ENCODE measurements at places on chromosomes 4 and X.

GRCh38 chrX:56564921-56565840 is 1.8 kb downstream of the UBQLN2 start:
- peak overlapping the region; percentile 76 for H3K4me3 ChIP-seq
- no peaks in the 10 kb centered on the region for H3K27me3 ChIP-seq
- no peaks in the 10 kb centered on the region for H3K4me1 ChIP-seq
- no peaks in the 10 kb centered on the region for H3K36me3 ChIP-seq
- no peak for DNase-seq

- H3K27ac ChIP-seq, result no peak overlapping the region
- DNase-seq, result no peak
These were observed 22.5 kb downstream of the MMGT1 start for GRCh38 chrX:135951291-135951690.

DNA sequence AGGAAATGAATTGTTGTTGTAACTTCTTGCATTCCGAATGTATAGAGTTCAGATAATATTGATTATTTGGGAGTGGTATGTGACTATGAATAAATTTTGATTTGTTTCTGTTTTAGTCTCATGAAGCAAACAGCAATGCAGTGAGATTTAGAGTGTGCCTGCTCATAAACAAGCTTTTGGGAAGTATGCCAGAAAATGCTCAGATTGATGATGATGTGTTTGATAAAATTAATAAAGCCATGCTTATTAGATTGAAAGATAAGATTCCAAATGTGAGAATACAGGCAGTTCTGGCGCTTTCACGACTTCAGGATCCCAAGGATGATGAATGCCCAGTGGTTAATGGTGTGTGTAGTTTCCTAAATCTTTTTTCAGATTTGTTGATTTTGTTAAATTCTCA is 2.0 kb downstream of the NCAPG start:
- H3K36me3 ChIP-seq, result no peaks in the 10 kb centered on the region
- H3K27me3 ChIP-seq, result no peaks in the 10 kb centered on the region
- peaks cover 2% of the 10 kb centered on the region for H3K4me1 ChIP-seq
- peak overlapping the region; percentile 85 for H3K4me3 ChIP-seq
- DNase-seq, result no peak
- H3K27ac ChIP-seq, result no peak overlapping the region

GRCh38 chrX:139581068-139581467 is 50.5 kb downstream of the F9 start:
- H3K4me1 ChIP-seq, result no peaks in the 10 kb centered on the region
- no peaks in the 10 kb centered on the region for H3K36me3 ChIP-seq
- no peak overlapping the region for H3K4me3 ChIP-seq
- no peak for DNase-seq
- no peaks in the 10 kb centered on the region for H3K27me3 ChIP-seq

DNA sequence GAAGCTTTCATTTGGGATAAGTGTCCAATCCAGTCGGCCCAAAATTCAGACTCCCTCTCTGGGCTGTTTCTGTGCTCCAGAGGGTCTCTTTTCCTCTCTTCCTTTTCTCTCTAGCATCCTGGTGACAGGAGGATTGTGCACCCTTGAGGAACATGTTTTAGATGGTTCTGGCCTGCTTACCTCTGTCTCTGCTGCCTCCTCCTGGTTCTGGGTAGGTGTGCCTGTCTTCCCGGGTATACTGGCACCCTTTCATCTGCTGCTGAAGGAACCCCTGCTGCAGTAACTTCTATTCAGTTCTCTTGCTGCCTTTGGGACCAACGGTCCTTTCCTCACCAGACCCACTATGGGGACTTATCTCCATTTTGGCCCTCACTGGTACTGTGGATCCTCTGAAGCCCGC is 53.2 kb downstream of the HMGB2 start:
- H3K4me3 ChIP-seq, result no peak overlapping the region
- no peaks in the 10 kb centered on the region for H3K27me3 ChIP-seq
- DNase-seq, result no peak
- no peaks in the 10 kb centered on the region for H3K36me3 ChIP-seq
- H3K27ac ChIP-seq, result no peak overlapping the region

DNA sequence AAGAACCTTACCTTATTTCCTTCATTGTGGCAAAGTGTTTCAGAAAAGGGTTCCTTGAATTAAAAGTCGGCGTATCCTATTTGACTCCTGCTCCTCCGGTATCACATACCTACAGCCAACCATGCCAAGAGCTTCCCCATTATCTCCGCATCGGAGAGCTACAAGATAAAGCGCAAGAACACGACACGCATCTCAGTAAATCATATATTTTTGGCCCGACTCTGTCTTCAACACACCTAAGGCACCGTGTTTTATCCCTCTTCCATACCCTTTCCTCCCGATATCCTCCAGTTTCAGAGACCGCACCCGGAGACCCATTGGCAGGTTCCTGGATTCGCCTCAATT is 497 bp upstream of the THAP9 start:
- peak overlapping the region; percentile 98 for H3K4me3 ChIP-seq
- DNase-seq, result peak; percentile 41
- no peaks in the 10 kb centered on the region for H3K36me3 ChIP-seq

DNA sequence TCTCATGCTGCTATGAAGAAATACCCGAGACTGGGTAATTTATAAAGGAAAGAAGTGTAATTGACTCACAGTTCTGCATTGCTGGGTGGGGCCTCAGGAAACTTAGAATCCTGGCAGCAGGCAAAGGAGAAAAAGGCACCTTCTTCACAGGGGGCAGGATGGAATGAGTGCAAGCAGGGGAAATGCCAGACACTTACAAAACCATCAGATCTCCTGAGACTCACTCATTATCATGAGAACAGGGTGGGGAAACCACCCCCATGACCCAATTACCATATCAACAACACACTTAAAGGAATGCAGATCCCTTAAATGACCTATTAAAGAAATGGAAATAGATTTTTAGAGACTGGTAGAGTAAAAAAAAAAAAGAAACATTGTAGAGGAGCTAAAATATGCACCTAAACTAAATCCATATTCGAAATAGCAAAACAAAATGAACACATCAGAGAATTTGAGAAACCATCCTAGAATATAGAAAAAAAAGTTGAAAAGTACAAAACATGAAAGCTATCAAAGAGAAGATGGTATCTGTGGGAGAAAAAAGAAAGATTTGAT is 104.3 kb upstream of the UGT8 start:
- no peak overlapping the region for H3K27ac ChIP-seq
- DNase-seq, result no peak
- H3K36me3 ChIP-seq, result no peaks in the 10 kb centered on the region
- H3K27me3 ChIP-seq, result no peaks in the 10 kb centered on the region
- no peaks in the 10 kb centered on the region for H3K4me1 ChIP-seq

GRCh38 chr4:57093845-57094831 is 16.0 kb downstream of the IGFBP7 start:
- peaks cover 10% of the 10 kb centered on the region for H3K4me1 ChIP-seq
- H3K27ac ChIP-seq, result peak overlapping the region; percentile 37
- H3K4me3 ChIP-seq, result no peak overlapping the region
- DNase-seq, result no peak

DNA sequence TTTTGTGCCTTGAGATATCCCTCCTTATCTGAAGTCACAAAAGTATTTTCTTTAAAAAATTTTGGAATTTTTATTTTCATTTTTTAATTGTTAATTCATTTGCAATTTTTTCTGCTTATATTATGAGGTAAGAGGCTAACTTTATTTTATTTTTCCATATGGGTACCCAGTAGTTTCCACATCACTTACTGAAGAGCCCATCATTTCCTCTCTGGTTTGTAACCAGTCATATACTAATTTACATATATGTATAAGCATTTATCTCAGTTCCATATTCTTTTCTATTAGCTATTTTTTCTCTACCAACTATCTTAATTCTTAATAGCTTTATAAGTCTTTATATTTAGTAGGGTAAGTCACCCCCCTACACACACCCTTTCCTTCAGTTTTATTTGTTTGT is 27.0 kb downstream of the MGARP start:
- H3K4me3 ChIP-seq, result no peak overlapping the region
- no peak overlapping the region for H3K27ac ChIP-seq
- no peaks in the 10 kb centered on the region for H3K27me3 ChIP-seq
- H3K4me1 ChIP-seq, result no peaks in the 10 kb centered on the region
- no peaks in the 10 kb centered on the region for H3K36me3 ChIP-seq

- peaks cover 5% of the 10 kb centered on the region for H3K4me1 ChIP-seq
- no peak overlapping the region for H3K4me3 ChIP-seq
- DNase-seq, result no peak
- no peak overlapping the region for H3K27ac ChIP-seq
- no peaks in the 10 kb centered on the region for H3K36me3 ChIP-seq
These were observed 4.8 kb upstream of the EXOSC9 start for GRCh38 chr4:121796283-121796682.

DNA sequence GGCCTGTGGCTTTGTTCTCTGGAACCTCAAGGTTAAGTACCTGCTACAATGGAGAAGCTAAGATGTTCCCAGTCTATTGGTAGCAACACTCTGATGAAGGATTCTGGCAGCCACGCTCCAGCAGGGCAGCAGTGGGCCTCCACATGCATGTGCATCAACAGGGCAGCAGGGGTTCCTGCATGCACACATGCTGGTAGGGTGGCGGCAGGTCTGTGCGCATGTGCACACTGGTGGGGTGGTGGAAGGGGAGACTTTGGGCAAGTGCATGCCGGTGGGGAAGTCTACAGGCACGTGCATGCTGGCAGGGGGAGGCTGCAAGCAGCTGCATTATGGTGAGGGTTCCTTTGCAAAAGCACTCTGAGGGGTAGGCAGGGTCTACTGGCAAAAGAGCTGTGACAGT is 160.7 kb downstream of the NKX6-1 start:
- no peak overlapping the region for H3K27ac ChIP-seq
- no peak overlapping the region for H3K4me3 ChIP-seq
- no peaks in the 10 kb centered on the region for H3K27me3 ChIP-seq
- no peaks in the 10 kb centered on the region for H3K36me3 ChIP-seq
- H3K4me1 ChIP-seq, result no peaks in the 10 kb centered on the region

DNA sequence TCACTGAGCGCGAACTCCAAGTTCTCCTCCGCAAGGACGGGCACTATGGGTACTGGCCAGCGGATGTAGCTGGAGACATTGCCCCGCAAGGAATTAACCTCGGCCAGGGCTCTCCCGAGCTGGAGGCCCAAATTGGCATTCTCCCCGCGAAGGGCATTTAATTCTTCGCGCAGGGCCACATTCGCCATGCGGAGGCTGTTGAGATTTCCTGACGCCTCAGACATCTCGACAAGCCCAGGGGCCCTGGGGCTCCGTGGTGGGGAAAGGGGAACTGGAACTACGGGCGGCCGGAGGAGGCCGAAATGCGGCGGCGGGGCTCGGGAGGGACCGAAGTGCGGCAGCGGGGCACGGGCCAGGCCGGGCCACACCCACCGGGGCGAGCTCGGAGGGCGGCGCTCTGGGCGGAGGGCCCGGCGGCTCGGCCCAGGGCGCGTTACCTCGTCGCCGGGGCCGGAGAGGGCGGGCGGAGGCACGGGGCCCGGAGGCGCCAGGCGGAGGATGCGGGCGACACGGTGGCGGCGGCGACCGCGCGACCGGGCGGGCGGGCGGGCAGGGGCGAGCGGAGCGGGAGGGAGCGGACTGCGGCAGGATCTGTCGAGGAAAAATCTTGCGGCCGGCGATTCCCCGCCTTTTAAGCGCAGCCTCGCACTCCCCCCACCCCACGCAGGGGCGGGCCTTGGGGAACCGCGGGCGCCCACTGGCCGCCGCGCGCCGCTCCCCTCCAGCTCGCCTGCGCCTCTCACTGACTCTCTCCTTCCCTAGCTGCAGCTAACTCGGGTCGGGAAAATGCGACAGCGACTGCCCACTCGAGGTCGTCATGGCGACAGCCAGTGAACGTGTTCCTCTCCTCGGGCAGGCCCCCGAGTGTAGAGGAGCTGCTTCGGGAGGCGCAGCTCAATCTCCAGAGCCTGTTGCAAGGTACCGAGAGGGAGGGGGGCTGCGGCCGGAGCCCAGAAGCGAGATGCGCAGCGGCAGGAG is at the start of gene RTL5:
RTL5 (minus strand) TSS at position 599 of the 978 bp plus-strand sequence.
- DNase-seq, result peak; percentile 89
- no peak within 1 kb of the TSS for H3K27ac ChIP-seq
- peaks cover 3% of the 10 kb centered on the region for H3K36me3 ChIP-seq
- peak within 1 kb of the TSS; percentile 59 for H3K4me3 ChIP-seq
- H3K4me1 ChIP-seq, result no peaks in the 10 kb centered on the region

DNA sequence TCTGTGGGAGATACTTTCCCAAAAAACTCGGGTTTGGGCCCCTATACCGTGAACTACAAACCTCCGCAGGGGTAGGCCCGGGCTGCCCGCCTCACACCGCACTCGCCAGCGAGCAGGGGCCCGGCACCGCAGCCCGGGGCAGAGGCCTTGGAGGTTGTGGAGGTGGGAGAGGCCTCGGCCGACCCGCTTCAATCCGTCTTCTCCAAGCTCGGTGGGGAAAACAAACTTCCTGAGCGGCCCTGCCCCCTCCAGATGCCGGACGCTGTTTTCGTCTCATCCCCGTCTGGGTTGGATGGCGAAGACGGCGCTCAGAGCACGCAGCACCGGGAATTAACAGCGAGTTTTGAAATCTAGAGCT is 442 bp upstream of the MCUB start:
- DNase-seq, result no peak
- no peaks in the 10 kb centered on the region for H3K36me3 ChIP-seq
- peak overlapping the region; percentile 74 for H3K4me3 ChIP-seq
- H3K27ac ChIP-seq, result peak overlapping the region; percentile 68
- H3K27me3 ChIP-seq, result no peaks in the 10 kb centered on the region

GRCh38 chr4:78776729-78777575 is 802 bp downstream of the BMP2K start:
- no peaks in the 10 kb centered on the region for H3K27me3 ChIP-seq
- peak; percentile 68 for DNase-seq

GRCh38 chrX:149837639-149838038 is 43.3 kb upstream of the MAGEA8 start:
- no peaks in the 10 kb centered on the region for H3K4me1 ChIP-seq
- no peaks in the 10 kb centered on the region for H3K36me3 ChIP-seq
- no peaks in the 10 kb centered on the region for H3K27me3 ChIP-seq
- no peak overlapping the region for H3K4me3 ChIP-seq
- DNase-seq, result no peak
- no peak overlapping the region for H3K27ac ChIP-seq

DNA sequence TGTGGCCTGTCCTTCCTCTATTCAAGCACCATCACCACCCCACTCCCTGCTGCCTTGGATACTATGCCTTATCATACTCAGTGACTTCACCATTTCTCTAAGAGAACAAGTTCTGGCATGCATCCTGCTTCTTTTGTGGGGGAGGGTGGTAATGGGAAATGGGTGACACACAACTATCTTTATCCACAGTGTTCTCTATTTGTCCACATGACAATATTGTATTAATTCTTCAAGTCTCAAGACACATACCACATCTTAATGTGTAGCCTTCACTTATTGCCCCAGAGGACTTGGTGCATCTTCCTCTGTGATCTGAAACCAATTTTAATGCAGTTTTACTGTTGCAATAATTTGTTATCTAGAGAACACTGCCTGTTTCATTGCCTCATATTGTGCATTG is 29.3 kb upstream of the UGT2B7 start:
- no peaks in the 10 kb centered on the region for H3K27me3 ChIP-seq
- DNase-seq, result peak; percentile 30
- H3K4me3 ChIP-seq, result no peak overlapping the region
- no peaks in the 10 kb centered on the region for H3K36me3 ChIP-seq
- no peak overlapping the region for H3K27ac ChIP-seq

- no peaks in the 10 kb centered on the region for H3K4me1 ChIP-seq
- no peak overlapping the region for H3K27ac ChIP-seq
These were observed 7.9 kb upstream of the CFP start for GRCh38 chrX:47637546-47638195.
